CD4-positive, CD25-positive, alpha-beta regulatory T cell (primary cell): ENCODE measurements at places on chromosomes 3 and 15.

- no peak for DNase-seq
Observed at GRCh38 chr15:59950603-59951388, 53.3 kb upstream of the FOXB1 start.

- DNase-seq, result no peak
Observed at GRCh38 chr3:56629451-56629850, 53.6 kb downstream of the TASOR start.

DNA sequence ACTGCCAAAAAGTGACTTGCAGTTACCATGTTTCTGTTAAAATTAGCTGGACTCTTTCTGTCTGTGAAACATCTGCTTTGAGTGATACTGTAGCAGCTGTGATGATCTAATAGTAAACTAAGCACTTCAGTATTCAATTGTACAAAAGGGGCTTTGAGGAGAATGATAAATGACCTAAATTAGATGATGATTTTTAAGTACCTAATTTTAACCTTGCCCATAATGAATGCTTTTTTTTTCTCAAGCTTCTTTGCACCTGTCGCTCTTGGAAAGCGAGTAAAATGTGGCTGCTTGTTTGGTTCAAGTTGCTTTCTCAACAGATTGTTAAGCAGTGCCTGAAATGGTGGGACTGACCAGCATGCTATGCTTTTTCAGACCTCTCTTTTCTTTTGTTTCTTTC lies 752.3 kb downstream of the EPHA3 start:
- no peak for DNase-seq

GRCh38 chr3:126852511-126852910 lies 130.4 kb upstream of the PLXNA1 start:
- DNase-seq, result no peak

DNA sequence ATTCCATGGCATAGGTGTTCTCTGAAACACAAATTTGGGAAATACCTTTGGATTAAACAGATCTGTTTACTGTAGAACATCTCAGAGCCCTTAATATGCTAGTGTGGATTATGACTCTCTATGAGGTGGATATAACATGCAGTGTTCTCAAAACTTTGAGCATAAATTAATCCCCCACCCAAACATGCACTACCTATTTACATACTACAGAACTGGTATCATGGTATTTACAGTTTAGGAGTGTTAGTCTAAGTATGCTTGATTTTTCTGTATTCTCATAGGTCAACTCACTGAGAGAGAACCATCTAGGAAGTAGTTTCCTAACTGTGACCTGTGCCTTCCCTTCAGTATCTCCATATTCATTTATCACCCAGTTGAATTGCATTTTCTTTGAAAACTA lies 30.9 kb upstream of the ZNF609 start:
- DNase-seq, result no peak

- no peak for DNase-seq
Observed at GRCh38 chr3:137103739-137104138, 146.0 kb downstream of the IL20RB start.

GRCh38 chr3:127613406-127613805 lies 15.2 kb downstream of the MCM2 start:
- DNase-seq, result no peak
